ENCODE measurements at places on chromosomes 3 and 15.

- DNase-seq: no peak
Measured at GRCh38 chr3:168088106-168088720, 7.5 kb downstream of the GOLIM4 start.

DNA sequence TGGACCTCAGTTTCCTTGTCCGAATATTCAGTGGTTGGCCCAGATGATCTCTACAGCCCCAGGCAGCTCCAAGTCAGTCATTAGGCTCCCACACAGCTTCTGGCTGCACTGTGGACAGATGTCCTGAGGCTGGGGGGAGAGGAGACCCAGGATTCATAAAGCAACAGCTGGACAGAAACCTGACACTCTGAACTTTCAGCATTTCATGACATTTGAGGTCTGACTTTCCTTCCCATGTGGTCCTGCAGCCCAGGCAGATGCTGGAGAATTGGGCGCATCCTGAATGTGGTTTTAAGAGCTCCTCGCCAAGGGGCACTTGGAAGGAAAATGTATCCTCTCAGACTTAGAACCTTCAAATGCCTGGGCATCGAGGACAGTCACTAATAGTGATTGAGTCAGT is 307.6 kb upstream of the LRRFIP2 start:
- DNase-seq: no peak

- no peak for DNase-seq
Measured at GRCh38 chr15:99454941-99455788, 110.6 kb upstream of the MEF2A start.

DNA sequence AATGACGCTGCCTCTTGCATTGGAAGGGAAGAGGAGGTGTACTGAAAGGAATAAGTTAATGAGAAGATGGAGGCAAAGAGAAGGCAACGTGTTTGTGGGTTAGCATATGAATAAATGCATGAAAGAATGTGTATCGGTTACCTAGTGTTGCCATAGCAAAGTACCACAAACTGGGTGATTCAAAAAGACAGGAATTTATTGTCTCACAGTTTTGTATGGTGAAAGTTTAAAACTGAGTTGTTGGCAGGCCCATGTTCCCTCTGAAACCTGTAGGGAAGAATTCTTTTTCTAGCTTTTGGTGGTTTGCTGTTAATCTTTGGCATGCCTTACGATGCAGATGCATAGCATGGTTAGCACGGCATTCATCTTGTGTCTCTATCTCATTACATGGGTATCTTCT is 729.9 kb downstream of the MECOM start:
- DNase-seq: no peak

DNA sequence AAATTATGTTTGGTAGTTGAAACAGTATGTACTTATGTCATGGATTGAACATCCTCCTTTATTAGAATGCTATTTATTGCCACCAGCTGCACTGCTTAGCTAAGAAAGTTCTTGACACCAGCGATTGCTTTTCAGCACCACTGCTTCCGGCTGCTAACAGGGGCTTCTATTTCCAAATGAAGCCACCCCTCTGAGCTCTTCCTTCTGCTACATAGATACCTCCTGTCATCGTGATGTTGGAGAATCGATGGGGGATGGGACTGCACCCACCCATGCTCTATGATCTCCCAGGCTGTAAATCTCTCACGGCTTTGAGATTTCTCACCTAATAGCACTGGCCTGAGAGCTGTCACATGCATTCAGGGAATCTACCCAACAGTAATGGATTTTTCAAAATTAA is 259.2 kb downstream of the MEIS2 start:
- no peak for DNase-seq

- DNase-seq: no peak
Measured at GRCh38 chr3:68360492-68360891, 571.9 kb downstream of the TAFA4 start.

- DNase-seq: no peak
Measured at GRCh38 chr15:65371976-65372786, 5.6 kb downstream of the IGDCC3 start.

GRCh38 chr15:71469413-71469812 is 340.9 kb upstream of the NR2E3 start:
- no peak for DNase-seq

GRCh38 chr3:124886168-124887056 is 753 bp downstream of the ITGB5 start:
- DNase-seq: no peak

DNA sequence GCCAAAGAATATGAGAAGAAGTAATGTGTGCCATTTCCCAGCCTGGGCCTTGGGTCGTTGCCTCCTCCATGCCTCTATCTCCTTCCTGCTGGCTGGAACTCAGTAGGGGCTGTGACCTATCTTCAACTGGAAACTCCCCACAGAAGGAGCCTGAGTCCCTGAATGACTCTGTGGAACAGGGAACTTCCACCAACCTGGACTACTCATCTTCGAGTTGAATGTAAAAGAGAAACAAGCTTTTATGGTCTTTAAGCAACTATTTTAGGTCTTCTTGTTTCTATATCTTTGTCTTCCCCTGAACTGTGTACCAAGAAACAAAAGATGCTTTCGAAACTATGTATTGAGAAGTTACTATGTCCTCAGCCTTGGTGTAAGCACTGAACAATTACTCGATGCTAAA is 355.3 kb upstream of the NR2F2 start:
- no peak for DNase-seq

DNA sequence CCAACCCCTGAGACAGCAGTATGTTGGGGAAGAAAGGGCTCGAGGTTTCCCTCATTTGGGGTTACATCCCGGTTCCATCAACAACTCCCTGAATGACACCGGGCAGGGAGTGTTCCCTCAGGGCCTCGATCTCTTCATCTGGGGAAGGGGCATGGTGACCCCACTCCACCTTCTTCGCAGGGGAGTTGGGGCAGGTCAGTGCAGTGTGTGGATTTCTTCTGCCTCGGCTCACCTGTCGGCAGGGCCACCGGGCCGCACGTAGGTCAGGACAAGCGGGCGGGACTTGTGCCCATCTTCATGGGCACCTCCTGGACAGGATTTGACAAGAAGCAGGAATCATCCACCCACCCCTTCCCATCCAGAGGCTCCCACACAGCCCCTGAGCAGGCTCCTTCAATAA is 17.4 kb downstream of the GRIP2 start:
- no peak for DNase-seq

GRCh38 chr15:34986771-34987480 is 1.2 kb downstream of the ZNF770 start:
- DNase-seq: no peak

- DNase-seq: no peak
Measured at GRCh38 chr3:193882091-193882490, 253.9 kb upstream of the HES1 start.

GRCh38 chr15:28178290-28178689 is 79.2 kb upstream of the OCA2 start:
- no peak for DNase-seq

DNA sequence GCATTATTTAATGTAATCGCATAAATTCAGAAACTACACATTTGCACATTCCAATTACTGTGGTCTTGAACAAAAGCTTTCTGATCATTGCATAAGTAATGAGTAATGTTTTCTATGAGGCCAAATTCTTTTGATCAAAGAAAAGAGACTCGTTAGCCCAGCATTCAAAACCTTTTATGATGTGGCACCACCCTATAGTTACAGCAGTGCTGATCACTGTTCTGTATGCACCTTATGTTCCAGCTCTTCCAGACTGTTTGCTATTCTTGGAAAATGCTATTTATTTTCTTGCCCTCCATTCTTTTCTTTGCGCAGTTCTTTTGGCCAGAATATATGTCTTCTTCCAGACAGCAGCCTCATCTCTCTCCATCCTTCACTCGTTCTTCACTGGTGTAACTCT is 42.3 kb downstream of the MAP3K13 start:
- no peak for DNase-seq

- no peak for DNase-seq
Measured at GRCh38 chr15:37764733-37765191, 169.7 kb upstream of the TMCO5A start.

Data from activated naive CD4-positive, alpha-beta T cell (primary cell).